Epithelial cell of prostate (primary cell): ENCODE measurements at places on chromosomes 5 and 9.

DNA sequence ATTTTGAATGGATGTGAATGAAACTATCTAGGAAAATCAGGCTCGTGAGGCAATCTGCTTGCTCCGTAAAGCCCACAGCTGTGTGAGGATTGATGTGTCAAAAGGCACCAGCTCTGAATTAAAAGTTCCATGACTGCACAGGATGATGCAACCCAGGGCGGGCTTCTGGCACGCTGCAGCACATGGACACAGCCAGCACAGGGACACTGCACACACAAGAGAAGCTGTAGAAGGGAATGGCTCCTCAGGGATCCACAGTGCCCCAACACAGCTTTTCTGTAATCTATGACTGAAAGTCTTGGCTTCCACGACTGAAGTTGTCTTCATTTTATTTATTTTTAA, 151.0 kb downstream of the GCNT1 start:
- DNase-seq: no peak

DNA sequence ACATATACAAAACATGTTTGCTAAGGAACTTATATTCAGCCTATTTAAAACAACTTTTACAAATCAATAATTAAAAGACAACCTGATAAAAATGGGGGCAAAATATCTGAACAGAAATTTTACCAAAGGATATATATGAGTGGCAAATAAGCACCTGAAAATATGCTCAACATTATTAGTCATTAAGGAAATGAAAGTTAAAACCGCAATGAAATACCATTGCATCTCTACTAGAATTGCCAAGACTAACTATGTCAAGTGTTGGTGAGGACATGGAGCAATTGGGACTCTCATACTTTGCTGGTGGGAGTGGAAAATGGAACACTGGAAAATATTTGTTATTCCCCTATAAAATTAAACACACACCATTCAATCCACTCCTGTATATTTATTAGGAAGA, 26.3 kb upstream of the PPP2R2B start:
- DNase-seq: no peak

- no peak for DNase-seq
Observed at GRCh38 chr9:77753180-77753579, 105.1 kb upstream of the GNA14 start.

DNA sequence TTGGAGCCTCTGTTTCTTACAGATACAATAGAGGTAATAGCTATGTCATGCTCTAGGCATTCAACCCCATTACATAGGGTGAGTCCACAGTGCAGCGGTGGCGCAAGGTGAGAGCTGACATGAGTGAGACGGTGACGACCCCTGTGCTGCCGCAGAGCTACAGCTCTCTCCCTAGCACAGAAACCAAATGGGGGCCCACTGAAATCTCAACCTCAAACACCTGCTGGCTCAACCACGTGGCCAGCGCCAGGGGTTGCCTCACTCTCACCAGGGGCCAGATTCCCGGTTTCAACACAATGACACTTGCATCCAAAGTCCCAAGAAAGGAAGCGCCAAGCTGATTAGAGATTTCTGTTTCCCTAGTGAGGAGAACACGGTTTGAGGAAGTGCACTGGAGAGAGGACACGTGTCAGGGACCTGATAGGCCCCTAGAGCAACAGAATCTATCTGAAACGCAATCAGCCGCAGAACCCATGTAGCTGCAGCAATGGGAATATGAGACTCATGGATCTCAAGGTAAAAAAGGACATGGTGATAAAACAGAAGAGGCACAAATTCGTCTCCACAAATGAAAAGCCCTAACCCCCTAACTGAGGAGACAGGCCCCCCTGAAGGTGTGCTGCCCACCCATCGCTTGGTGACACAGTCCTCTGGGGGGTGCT, 114.3 kb downstream of the CRB2 start:
- DNase-seq: no peak

DNA sequence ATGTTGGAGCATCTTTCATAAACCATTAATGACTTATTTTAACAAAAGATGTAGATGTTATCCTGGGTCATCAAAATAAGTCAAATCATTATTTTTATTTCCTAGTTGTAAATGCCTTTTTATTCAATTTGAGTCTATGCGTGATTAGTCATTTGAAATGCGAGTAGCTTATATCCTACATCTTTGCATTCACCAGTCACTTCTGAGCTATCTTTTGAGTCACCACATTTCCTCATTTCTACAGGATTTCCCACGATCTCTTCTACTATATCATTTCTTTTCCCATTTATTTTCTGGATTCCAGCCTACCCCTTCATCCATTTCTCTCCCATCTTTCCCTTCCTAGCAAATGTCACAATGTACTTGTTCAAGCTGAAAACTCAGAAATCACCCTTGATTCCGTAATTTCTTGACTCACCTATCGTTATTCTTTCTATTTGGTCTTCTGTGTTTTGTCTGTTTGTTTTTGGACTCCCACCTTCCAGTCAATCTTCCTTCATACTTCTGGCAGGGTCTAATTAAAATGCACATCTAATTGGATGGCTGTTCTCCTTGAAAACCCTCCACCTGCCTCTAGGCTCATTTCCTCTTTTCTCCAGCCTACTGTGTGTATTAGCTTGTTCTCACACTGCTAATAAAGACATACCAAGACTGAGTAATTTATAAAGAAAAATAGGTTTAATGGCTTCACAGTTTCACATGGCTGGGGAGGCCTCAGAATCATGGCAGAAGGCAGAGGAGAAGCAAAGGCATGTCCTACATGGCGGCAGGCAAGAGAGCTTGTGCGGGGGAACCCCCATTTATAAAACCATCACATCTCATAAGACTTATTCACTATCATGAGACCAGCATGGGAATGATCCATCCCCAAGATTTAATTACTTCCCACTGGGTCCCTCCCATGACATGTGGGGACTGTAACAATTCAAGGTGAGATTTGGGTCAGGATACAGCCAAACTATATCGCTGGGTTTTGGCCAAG, 112.4 kb downstream of the MEF2C start:
- DNase-seq: no peak

GRCh38 chr5:310941-311434, 10.5 kb upstream of the AHRR start:
- DNase-seq: no peak

DNA sequence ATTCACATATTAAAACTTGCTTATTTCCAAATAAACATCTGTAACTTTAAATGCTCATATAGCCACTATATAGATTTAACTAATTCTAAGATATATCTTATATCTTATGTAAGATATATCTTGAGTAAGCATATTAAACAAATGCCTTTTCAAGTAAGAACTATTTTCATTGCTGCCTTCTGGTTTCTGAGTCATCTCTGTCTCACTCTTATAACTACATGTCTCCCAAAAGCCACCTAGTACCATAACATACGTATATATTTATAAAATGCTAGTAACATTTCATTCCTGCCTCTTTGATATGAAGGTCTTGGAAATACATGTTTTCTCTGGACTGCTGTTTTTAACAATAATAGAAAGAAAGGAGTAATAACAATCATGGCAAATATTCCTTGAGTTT, 429.5 kb downstream of the DTWD2 start:
- DNase-seq: no peak

DNA sequence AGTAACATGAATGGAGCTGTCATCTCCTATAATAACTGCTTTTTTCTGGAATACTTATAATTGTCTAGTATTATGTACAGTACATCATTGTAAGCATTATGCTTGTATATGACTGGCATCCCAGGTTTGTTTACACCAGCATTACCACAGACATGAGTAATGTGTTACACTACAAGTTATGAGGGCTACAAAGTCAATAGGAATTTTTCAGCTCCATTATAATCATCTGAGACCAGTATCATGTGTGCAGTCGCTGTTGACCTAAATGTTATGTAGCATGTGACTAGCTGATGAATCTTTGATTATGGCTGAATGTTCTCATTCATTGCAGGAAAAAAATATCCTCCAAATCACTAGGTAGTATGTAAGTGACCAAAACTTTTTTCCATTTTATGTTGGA, 2.2 kb downstream of the ZCCHC9 start:
- DNase-seq: peak; percentile 84

DNA sequence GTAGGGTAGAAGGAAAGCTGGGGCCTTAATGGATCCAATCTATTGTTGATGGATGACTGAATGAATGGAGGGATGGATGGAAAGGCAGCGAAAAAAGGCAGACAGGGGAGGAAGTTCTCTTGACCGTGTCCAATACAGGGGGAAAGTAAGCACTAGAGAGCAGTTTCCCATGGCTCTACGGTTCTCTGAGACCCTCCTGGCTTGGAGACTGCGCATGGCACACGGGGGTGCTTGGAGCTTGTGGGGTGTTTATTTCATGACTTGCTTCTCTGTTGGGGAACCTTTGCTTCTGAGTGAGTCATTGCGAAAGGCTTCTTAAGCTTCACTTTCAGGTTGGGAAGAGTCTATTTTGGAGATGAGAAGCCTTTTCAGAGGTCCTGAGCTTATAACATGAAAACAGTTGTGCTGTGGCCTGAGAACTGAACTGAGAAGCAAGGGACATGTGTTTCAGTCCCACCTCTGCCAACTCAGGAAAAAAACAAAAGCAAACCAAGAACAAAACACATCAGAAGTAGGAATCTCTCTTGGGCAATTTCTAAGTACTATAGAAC, 12.8 kb upstream of the TEX48 start:
- DNase-seq: no peak

DNA sequence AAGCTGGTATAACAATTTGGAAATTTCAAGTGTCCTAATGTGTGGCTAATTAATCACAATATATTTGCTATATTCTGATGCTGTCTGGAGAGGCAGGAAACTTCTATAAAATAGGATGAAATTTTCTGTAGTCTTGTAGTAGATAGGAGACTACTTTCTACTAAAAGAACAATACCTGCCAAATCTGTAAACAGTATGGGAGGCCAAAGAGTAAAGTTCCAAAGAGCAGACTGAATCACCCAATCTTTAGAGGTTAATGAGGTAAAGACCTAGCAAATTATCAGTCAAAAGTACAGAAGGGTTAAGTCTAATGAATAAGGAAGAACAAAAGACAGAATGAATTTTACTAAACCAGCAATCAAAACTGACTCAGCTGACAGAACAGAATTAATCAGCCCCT, 52.4 kb upstream of the RGS7BP start:
- no peak for DNase-seq

- no peak for DNase-seq
Observed at GRCh38 chr5:33524476-33524875, 83.7 kb downstream of the TARS1 start.

- no peak for DNase-seq
Observed at GRCh38 chr9:93187047-93187446, 3.1 kb downstream of the WNK2 start.
